ENCODE measurements at places on chromosomes 2 and 18.

GRCh38 chr2:144942516-144943256 lies 422.8 kb upstream of the ZEB2 start:
- no peak for DNase-seq

- DNase-seq, result no peak
Measured at GRCh38 chr2:167424803-167425755, 536.8 kb downstream of the XIRP2 start.

DNA sequence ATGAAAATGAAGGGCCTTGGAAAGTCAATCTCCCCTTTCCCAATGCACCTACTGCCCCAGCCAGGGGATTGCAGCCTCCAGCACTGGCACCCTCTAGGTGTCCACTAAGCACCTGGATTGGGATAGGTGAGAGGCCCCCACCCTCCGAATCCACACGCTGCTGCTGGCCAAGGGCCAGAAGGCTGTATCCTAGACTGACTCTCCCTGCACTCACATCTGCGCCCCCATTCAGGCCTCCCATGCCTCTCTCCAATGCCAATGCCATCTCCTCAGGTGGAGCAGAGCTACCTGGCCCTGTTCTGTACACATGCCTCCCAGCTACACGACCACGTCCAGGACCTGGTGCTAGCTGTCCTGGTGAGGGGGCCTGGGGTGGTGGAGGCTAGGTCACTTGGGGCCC lies 9.8 kb downstream of the MFSD2B start:
- no peak for DNase-seq

GRCh38 chr2:22290302-22290701 lies 1094.7 kb upstream of the KLHL29 start:
- DNase-seq, result no peak

DNA sequence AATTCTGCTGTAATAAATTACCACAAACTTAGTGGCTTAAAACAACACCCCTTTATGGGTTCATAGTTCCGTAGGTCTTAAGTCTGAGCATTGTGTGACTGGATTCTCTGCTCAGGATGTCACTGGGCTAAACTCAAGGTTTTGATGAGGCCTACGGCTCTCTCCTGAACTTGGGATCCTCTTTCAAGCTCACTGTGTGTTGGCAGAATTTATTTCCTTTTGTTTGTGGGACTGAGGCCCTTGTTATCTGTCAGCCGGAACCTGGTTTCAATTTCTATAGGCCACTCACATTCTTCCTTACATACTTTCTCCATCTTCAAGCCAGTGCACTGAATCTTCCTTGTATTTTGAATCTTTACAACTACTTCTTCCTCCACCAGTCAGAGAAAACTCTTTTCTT lies 290.2 kb downstream of the AKAIN1 start:
- no peak for DNase-seq

DNA sequence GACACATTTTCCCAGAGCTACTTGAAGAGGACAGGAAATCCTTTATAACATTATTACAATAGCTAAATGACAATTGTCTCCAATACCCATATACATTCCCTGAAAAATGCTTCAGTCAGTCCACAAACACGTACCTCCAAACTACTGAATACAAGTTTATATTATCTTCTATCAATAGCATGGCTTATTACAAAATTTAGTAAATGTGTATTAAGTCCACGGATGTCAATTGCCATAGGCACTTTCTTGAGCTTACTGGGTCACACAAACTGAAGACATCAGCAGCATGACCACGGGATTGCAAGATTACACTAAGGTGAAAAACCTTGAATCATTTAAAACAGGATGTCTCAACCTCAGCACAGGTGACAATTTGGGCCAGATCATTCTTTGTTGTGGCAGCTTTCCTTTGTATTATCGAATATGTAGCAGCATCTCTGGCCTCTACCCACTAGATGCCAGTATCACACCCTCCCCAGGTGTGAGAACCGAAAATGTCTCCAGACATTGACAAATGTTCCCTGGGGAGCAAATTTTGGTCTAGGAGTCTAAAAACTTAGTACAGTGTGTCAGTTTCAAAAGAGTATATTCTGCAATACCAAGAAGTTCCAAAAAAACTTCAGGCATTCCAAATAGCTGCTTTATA lies 1.4 kb downstream of the MBD2 start:
- DNase-seq, result peak; percentile 20

GRCh38 chr2:236261452-236261851 lies 2.8 kb downstream of the ASB18 start:
- DNase-seq, result no peak

- peak; percentile 65 for DNase-seq
Measured at GRCh38 chr2:101883860-101884259, 107.9 kb upstream of the IL1R2 start.

- no peak for DNase-seq
Measured at GRCh38 chr2:201472411-201472810, 20.9 kb downstream of the STRADB start.

DNA sequence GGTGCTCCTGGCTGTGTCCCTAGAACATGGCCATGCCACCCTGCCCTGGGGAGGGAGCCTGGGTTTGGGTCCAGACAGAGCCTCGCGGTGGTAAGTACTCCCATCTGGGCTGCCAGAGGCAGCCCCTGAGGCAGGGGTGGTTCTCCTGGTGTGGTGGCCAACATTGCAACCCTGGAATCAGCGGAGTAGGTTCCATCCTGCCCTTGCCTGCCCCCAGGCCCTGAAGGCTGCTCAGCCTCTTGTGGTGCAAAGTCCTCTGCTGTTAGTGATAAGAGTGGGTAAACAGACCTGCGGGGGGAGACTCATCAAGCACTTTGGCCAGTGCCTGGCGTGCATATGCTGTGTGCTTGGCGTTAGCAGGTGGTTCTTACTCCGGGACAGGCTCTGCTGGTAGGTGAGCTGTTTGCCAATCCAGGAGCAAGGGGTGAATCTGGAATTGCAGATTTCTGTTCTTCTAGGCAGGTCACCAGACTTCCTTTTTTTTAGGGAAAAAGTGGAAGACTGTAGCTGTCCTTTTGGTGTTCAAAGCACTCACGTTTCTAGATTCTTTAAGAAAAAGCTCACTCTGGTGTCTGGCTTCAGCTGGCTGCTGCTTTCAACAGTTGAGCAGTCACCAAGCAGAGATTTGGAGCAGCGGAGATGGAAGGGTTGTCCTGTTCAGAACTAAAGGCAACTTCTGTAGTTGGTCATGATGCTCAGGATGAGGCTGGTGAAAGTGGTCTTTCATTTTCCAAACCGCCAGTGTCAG lies 3.2 kb downstream of the CNNM3 start:
- no peak for DNase-seq

DNA sequence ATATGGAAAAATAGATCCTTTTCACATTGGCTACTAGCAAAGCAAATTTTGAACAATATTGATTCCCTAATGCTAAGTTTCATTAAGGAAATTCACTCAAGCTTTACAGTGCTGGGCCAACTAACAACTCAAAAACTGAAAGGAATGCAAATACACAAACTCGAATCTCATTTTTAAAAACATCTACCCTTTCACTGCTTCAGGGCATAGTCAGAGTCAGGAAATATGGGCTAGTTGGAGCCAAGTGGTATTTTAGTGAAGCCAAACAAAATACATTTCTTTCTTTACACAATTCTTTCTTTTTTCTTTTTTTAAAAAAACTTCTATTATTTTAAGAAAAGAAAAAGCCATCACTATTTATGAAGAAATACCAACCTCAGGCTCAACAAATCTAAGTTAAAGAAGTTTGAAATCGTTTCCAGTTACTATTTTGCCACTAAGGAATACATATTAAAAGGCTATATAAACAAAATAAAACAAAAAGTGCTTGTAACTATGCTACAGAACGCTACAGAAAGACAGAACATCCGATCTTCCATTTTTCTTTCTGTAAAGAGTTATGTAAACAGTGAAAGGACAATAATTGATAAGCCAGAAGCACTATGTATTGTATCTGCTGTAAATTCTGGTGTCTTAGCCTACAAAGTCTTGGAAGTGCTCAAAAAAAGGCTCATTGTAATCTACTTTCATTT lies 113.6 kb upstream of the STK17B start:
- DNase-seq, result no peak

- DNase-seq, result no peak
Measured at GRCh38 chr2:229591611-229592010, 122.7 kb downstream of the DNER start.

- DNase-seq, result no peak
Measured at GRCh38 chr2:31219131-31219969, 2.0 kb upstream of the CAPN14 start.
